ENCODE measurements at places on chromosomes 11 and 22.

- DNase-seq = no peak
These were observed 11.9 kb downstream of the FAM83F start for GRCh38 chr22:40006641-40007040.

DNA sequence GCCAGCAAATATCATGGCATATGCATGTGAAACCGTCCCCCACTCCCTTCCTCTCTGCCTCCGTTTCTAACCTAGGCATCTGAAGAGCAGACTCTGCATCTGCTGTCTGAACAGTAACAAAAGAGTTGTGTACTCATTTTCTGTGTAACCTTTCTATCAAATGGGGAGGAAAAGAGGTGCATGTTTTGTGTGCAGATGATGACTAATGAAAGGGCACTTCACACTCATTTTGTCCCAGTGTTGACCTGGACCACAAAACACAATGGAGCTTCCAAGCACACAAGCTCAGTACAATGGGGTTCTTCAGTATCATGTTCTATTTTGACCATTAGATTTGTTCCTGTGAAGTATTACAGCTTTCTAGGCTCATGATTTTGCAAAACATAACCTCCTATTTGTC lies 13.0 kb downstream of the JHY start:
- DNase-seq = no peak

DNA sequence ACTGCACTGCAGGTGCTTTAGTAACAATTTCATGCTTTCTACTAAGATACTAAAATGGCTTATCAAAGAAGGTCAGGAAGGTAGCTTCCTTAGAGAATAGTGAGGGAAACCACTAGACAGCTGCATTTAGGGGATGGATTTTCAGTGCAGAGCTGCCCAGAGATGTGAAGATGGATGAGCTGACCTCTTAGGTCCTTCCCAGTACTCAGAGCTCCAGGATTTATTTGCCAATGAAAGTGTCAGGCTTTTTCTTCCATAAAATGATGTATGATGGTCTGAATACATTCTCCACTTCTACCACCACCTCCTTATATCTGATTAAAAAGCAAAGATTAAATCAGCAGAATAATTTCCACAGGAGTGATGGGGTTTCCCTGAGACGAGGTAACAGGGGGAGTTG lies 35.0 kb downstream of the SC5D start:
- DNase-seq = no peak

- DNase-seq = no peak
These were observed 238.7 kb downstream of the FAM181B start for GRCh38 chr11:82494988-82495432.

- no peak for DNase-seq
These were observed 5.4 kb downstream of the SLC25A45 start for GRCh38 chr11:65377036-65377435.

DNA sequence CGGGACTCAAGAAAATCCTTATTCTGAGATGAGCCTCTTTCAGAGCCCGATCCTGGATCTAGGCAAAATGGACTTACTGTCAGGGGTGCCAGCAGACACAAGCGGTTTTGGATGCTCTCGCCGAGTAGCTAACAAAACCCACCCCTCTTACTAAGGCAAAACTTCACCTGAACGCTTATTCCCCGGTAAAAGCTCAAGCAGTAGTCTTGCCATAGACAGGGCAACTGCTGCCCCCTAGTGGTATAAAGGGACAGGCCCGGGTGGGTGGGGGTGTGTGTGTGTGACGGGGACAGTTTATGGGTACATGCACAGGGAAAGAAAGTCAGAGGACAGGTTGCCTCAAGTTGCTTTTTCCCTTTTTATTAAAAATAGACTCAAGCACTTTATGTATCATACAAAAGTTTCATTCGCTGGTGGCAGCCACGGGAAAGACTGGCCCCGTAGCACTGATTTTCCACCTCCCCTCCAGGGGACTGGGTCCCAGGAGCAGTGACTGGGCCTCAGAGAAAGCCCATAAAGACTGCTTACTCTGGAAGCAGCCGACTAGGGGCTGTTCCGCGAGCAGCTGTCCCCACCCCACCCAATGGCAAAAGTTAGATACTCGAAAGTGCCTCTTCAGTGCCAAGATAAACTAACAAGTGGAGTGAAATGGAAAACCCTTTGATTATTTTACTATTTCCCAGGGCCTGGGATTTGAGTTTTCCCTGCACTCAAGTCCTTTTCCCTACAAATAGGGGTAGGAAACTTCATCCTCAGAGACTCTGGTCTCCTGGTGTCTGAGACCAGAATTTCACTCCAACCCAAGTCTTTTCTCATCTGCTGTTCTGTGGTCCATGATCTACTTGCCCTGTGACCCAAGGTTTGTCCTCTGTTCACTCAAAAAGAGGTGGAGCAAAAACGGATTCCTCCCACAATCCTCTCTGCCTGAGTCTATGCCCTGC lies 4.7 kb downstream of the YPEL4 start:
- DNase-seq = peak; percentile 64

- no peak for DNase-seq
These were observed 88.6 kb downstream of the ST3GAL4 start for GRCh38 chr11:126444072-126444471.

- no peak for DNase-seq
These were observed 388 bp downstream of the TMEM121B start for GRCh38 chr22:17120711-17121232.

GRCh38 chr22:17767233-17768065 lies 6.8 kb downstream of the BID start:
- DNase-seq = no peak

GRCh38 chr11:86696451-86696850 lies 24.0 kb upstream of the ME3 start:
- DNase-seq = no peak

DNA sequence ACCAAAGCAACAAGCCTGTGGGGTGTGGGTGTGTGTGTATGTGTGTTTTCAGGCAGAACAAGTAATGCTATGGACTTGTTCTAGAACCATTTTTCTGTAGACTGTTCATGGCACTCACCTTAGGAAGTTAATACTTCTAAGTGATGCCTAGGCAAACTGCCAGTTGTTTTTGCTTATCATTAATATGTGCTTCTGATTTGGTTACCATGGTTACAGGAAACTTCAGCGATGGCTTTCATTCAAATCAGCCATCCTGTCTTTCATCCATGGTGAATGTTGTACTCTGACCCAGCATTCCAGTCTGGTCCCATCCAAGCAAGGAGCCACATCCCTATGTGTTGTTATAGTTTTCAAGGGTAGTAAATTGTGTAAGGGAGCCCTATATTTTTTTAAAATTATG lies 49.8 kb upstream of the ARHGAP20 start:
- no peak for DNase-seq

DNA sequence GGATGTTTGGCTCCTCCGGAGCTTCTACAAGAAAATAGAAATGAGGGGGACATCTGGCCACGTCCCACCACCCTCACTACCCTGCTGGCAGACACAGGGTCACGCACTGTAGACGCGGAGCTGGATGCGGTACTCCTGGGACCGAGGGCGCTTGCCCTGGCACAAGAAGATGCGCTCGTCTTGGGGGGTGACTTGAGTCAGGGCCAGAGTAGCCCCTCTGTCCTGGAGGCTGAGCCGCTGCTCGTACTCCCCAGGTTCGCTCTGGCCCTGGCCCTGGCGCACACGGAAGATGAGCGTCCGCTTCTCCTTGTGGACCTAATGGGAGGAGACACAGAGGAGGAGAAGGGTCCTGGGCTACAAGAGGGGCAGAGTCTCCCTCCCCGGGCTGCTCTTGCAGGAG lies 2.2 kb downstream of the MCAM start:
- DNase-seq = no peak

GRCh38 chr11:111977146-111978027 lies 40.2 kb downstream of the DIXDC1 start:
- DNase-seq = no peak

GRCh38 chr11:2548596-2548995 lies 103.8 kb downstream of the KCNQ1 start:
- no peak for DNase-seq

DNA sequence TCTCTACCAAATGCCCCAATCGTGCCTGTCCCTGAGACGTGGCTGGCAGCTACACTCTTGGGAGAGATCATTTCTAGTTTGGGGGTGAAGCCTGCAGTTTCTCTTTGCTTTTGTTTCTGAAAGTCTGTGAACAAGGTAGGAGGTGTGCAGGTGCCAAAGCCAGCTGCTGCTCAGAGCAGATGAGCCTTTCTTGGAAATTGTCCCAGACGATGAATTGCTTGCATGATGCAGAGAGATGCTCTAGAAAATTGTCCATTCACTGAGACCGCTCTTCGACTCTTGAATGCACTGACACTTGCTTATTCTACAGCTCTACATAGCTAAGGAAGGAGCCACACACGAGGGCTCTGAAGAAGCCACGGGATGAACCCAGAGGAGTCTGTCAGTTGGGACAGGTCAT lies 225.6 kb upstream of the E2F8 start:
- DNase-seq = no peak

DNA sequence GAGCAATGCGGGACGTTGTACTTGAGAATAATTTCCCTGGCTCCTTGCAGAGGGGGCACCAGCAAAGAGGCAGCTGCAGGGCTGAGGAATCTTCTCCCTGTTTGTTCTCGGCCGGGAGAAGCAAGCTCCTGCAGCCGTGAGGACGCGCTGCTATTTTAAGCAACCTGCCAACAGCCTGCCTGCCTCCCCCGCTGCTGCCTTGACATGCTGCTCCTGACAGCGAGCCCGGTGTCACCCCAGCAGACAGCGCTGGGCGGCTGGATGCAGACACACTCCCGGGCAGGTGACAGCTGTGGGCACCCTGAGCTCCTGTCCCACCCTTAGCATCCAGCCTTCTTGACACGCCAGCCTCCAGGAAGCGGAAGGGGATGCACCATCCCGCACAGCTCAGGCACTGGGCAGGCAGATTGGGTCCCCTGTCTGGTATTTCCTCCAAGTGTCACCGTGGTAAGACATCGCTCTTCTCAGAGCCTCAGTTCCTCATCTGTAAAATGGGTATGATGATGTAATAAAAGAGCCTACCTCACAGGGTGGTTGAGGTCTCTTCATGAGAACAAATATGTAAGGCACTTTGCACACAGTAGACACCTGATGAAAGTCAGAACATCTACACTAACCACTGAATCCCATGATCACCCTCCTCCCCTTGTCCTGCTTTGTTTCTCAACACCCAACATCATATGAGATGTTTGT lies 530.6 kb downstream of the MN1 start:
- no peak for DNase-seq

GRCh38 chr11:43810929-43811596 lies 69.6 kb upstream of the ALKBH3 start:
- no peak for DNase-seq

All from stimulated activated CD8-positive, alpha-beta memory T cell treated with anti-CD3 and anti-CD28 coated beads, Interleukin-7, amount 100 ng/mL, for 1 hour (primary cell).